CD4-positive, alpha-beta T cell treated with Interleukin-12 subunit alpha and Interleukin-12 subunit beta, for 1 hour (primary cell): ENCODE measurements at places on chromosomes 6 and 20.

GRCh38 chr6:125253881-125254280, 47.9 kb downstream of the HDDC2 start:
- no peak for DNase-seq

DNA sequence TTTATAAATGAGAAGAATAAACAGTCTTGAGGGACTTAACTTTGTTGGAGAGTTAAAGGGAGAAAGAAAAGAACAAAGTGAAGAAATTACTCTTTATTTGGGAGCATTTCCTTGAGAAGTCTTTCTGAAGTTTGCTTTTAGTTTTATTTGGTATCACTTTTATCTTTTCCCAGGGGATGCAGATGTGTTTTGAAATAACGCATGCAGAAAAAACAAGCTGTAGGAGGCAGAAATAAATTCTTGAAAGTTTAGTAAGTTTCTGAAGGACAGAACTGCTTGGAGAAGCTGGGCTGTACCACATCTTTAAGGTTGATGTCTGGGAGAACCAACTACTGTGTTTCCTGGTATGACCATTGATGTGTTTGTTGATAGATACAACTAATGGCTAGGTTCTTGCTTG, 75.0 kb downstream of the PLCB4 start:
- DNase-seq: no peak

GRCh38 chr6:79071547-79071946, 6.5 kb downstream of the PHIP start:
- DNase-seq: no peak

DNA sequence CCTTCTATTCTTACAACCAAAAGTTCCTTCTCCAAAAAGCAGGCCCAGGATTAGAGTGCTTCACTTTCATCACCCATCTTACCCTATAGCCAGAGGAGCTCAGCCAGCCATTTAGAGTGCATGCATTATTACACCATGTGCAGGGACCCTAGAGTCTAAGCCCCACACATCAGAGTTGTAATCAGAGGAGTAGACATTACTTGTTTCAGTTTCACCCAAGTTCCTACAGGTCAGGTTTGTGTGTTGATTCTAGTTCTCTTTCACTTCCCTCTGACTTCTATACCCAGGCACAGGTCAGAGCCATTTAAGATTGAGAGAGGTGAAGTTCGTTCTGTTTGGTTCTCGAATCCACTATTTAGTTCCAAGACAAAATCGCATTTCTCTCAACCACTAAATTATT, 16.3 kb upstream of the ARFGEF3 start:
- no peak for DNase-seq

GRCh38 chr6:149925253-149925973, 2.5 kb upstream of the RAET1G start:
- DNase-seq: no peak

DNA sequence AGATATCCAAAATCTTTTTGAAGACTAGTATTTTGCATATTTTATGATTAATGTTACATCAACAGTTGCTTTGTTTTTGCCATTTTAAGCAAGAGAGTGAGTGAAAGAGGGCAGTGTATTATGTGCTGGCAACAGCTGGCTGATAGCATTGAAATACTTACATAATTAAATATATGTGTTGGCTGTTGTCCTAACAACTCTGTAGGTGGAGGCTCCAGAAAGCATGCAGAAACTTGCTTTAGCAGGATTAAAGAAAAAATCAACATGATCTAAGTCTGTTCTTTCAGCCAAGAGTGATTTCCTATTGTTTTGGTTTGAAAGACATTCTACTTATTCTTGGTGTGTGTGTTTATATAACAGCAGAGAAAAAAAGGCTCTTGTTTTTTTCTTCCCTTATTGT, 127.5 kb downstream of the CDKAL1 start:
- DNase-seq: no peak
